ENCODE measurements at places on chromosomes 11 and 22.

DNA sequence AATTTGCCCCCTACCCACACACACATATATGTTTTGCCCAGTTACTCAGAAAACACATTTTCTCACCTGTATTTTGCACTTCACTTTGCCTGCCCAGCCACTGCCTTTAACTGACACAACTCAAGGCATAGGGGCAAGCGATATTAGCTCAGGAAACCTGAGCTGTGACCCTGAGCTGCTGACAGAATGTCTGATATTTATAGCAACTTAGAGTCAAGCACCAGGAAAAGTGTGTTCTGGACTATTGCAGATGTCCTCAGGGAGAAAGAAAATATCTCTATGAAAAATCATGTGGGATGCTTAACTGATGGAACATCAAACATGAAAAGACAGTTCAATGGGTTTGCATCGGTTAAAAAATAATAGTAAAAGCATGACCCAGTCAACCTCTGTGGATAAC lies 63.9 kb upstream of the SLC35C1 start:
- no peak for DNase-seq

DNA sequence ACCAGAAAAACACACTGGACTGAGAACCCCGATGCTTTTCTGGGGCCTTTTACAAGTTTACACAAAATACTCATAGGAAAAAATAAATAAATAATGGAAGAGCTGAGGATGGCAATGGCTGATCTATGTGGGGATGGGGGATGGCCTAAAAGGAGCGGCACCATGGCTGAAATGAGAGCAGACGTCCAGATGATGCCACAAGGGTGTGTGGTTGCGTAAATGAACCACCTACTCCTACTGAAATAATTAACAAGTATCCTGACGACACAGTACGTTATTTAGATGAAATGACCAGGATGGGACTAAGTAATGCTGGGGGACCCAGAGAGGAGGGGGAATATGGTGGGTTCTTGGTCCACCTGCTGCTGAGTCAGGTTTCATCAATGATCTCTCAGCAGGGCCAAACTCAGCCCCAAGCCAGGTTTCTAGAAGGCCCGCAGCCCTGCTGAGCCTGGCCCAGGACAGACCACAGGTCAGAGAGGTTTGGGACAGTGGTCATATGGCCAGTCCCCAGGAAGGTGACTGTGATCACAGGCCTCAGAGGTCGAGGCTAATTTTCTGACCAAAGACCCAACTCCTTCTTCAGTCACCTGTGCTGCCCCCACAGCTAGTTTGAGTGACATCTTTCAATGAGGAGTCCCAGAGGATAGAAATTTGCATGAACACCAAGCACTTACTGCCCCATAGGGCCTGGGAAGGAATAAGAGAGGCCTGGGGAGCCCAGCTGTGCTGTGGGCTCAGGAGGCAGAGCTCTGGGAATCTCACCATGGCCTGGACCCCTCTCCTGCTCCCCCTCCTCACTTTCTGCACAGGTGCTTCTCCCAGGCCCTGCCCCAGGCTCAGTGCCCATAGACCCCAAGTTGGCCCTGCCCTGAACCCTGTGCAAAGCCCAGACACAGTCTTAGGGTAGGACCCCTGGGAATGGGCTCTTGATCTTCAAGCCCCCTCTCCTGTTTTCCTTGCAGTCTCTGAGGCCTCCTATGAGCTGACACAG lies 76.3 kb upstream of the IGLL5 start:
- DNase-seq = no peak

DNA sequence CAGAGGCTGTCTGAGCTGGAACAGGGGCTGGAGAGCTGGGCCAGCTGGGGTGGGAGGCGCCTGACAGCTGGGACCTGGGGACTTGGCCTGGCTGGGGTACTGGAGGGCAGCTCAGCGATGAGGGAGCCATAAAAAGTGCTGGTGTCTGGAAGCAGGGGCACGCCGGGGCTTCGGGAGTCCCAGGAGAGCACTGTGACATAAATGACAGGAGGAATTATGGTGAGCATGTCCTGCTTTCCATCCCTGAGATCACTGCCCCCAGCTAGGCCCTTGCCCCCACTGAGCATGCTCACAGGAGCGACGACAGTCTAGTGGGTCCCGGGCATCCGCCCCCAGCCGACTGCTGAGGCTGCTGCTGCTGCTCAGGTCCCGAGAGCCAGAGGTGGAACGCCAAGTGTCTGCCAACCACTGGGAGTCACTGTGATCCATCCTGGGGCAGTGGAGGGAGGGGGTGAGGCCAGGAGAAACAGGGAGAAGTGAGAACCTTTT lies 6.2 kb downstream of the ROBO4 start:
- no peak for DNase-seq

DNA sequence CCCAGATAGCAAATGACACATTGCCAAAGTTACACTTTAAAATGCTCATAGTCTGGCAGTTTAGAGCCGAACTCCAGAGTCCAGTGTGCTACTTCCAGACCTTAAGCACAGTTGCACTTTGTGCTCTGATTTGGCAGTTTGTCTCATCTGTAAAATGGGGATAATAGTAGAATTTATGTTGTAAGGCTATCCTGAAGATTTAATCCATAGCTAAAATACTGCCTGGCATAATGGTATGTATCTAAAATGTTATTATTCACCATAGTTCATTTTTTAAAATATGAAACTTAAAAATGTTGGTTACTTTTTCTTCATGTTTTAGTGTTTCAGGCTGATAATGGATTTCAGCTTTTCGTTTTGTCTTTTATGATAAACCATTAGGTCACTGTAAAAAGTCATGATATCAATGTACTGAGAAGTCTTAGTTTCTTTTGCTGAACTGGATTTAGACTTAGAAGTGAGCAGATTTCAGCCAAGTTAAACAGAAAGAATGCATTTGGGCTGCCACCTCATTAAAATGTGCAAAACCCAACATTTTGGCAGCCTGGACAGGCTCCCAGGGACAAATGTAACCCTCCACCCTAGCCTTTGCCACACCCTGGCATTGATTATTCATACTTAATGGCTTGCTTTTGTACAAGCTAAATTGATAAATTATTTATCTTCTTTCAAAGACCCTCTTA lies 933 bp downstream of the OLFML1 start:
- DNase-seq = no peak

DNA sequence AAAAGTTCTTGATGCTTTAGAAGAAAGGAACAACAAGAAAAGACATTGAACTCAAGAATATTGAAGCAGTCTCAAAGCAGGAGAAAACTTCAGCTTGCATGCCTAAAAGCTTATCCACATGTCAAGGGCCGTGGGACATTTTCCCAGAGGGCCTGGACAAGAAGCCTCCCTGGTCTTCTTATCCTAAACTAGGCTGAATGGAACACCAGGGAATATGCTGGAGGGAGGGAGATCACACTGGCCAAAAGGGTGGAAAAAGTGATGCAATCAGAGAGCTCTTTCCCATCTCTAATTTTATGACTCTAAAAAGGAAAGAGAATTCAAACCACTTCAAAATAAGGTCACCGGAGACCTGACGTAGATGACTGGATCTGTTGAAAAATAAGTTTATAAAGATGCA lies 107.2 kb downstream of the MPPED2 start:
- no peak for DNase-seq

- no peak for DNase-seq
Observed at GRCh38 chr11:5846701-5847100, 5.0 kb upstream of the OR52E6 start.

- no peak for DNase-seq
Observed at GRCh38 chr11:17013548-17014320, 480 bp downstream of the PLEKHA7 start.

DNA sequence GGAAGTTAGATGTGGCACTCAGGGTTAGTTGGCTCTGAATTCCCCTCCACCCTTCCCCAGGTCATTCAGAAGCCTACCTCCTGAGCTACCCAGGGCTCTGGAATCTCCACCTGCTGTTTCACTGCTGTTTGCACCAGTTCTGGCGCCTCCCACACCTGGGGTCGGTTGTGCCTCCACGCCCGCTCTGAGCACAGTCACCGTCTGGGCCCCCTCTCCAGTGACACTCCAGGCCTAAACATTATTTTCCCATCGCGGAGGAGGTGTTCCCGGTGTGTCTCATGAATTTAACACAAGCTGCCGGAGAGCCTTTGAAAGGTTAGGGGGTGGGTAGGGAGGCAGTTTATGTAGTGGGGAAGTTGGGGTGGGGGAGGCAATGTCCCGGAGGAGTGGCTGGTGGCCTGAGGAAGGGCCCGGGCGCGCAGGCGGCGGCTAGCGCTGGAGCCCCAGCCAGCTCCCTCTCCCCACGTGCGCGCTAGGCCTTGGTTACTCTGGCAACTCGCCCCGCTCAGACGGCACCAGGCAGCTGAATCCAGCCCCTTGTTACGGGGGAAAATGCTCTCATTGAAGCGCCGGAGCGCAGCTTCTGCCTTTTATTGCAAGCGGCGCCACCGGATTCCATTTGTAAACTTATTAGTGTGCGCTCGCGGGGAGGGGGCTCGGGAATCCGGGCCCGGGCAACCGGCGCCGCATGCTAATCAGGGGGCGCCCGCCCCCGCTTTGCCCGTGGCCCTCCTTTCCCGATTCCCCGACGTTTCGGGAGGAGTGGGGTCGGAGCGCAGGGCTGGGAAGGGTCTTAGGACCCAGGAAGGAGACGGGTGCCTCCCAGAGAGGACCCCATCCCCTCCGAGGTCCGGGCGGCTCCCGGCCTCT lies 52.4 kb downstream of the GRIK4 start:
- DNase-seq = no peak

DNA sequence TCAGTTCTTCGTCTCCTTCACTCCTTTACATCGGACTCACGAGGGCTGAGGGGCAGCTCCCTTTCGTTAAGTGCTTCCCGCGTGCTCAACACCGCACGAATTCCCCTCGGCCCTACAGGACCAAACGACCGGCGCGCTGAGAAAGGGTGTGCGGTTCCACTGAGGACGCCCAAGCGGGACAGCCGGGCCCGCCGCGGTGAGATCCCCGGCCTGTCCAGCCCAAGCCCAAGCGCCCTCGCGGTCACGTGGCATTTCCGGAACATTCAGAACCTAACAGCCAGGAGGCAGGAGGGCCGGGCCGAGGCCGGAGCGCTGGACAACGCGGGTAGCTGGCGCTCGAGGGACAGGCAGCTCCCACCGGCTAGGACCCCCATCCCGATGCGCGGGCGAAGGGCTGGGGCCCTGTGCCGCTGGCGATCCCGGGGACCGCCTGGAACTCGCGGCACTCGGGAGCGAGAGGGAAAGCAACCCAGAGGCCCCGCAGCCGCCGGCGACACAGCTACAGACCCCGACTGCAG lies 737 bp upstream of the STIP1 start:
- DNase-seq = no peak

DNA sequence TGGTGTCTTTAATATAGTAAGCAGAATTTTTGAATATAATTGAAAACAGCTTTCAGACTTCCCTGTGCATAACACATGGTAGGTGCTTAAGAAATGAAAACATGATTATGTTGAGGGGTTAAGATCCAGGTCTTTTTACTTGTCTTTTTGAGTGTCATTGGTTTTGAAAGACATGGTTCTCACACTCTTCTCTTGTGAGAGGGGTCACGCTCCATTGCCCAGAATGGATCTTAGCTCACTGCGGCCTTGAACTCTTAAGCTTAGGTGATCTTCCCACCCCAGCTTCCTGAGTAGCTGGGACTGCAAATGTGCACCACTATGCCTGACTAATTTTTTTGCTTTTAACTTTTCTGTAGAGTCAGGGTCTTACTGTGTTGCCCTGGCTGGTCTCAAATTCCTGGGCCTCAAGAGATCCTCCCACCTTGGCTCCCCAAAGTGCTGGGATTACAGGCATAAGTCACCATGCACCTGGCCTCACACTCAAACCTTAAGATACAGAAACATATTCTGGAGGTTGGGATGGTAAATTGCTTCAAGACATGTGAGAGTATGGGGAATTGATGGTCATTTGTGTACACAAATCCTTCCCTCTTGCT lies 1.4 kb downstream of the SPCS2 start:
- no peak for DNase-seq

DNA sequence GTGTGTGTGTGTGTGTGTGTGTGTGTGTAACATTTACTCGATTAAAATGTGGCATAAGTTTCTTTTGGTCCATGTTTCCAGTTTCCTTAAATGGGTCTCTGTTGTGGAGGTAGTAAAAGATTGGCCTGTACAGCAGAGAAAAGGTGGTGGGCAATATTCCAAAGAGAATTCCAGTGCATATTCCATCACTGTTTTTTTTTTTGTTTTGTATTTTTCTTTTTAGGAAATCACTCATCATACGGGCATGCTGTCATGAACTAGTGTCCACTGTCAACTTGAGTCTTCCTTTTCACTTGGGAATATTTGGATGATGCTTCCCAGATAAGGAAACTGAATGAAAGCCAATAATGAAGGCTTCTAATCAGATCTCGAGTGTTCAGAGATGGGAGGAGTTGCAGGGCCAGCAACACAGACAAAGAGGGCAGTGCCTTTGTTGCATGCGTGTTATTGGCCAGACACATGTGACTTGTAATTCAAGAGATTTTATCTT lies 95.2 kb upstream of the PDGFD start:
- DNase-seq = no peak

GRCh38 chr22:46535876-46536536 lies 1.4 kb downstream of the CELSR1 start:
- no peak for DNase-seq

GRCh38 chr22:26910845-26911244 lies 253.5 kb downstream of the MIAT start:
- DNase-seq = no peak

DNA sequence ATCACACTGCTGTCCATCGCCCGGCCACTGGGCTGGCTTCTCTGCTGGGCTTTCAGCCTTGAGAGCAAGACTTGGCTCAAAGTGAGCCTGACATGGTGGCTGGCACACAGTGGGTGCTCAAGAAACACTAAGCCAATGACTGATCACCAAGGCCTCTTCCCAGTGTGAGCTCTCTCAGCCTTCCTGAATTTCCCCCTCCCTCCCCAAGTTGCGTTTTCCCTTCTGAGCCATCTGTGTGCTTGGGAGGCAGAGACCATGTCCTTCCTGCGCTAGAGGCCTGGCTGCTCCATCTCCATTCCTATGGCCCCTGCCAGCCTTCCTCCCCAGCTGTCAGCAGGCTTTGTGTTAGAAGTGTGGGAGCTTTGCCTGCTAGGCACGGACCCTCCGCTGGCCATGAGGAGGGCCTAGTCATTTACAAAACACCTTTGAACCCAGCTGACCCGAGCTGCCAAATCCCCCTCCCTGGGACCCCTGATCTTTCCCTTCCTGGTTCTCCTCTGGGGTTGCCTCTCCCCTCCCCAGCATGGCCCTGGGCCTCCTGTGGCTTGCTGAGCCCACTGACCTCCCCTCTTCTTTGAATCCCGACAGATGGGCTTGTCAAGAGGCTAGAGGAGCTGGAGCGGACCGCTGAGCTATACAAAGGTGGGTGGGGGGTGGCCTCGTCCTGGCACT lies 13.2 kb downstream of the PICK1 start:
- no peak for DNase-seq

Data from cerebellar nuclear complex (tissue), 1 donor.